ENCODE measurements at places on chromosomes 4 and X. TPM values are rescaled to one million over a fixed set of nuclear protein-coding genes. Genes with fewer than 3 reads are reported as not detected.

DNA sequence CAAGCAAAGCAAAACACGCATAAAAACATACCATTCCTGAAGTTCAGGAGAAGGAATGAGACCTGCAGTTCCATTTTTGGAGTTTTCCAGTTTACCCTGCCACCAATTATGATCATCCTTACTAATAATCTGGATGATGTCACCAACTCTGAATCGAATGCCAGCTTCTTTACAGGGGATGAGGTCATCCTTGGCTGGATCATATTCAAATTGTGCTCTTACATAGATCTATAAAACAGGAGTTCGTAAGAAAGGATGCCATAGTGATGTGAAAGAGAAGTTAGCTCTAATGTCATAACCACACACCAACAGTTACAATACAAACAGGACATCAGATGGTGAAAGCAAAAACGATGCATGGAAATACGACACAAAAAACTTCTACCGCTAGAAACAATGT, 106.5 kb downstream of the NYX start:
- H3K27ac ChIP-seq, result no peak overlapping the region
- no peaks in the 10 kb centered on the region for H3K4me1 ChIP-seq
- no peak overlapping the region for H3K4me3 ChIP-seq
- no peaks in the 10 kb centered on the region for H3K36me3 ChIP-seq
- no peaks in the 10 kb centered on the region for H3K27me3 ChIP-seq
- no peak for DNase-seq

DNA sequence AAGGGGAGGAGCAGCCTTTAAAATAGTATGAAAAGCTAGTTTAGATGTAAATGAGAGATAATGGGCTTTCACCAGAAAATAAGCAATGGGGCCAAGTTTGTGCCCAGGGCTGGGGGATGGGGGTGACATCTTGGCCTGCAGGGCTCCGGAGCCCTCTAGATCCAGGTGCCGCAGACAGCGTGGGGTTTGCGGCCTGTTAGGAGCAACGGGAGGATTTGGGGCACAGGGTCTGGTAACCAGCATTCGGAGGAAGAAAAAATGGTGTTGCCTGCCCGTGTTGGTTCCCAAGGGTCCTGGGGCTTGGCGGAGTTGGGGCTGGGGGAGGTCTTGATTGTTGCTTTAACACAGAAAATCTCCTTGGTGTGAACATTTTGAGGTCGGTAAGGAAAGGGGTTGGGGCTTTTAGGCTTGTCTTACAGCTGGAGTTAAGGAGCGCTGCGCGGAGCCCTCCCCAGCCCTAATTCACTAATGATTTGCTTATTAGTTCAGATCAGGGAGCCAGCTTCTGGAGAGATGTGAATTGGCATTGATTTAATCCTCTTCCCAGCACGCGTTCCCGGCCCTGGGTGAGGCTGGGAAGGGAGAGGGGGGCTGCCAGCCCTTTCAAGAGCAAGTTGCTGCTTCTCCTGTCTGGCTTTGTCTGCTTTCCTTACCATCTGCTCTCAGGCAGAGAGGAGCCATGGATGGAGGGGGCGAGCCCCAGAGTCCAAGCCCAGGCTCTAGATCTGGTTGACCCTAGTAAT, 443.4 kb downstream of the BCOR start:
- peak; percentile 46 for DNase-seq
- no peaks in the 10 kb centered on the region for H3K36me3 ChIP-seq
- peak overlapping the region; percentile 97 for H3K27ac ChIP-seq
- H3K27me3 ChIP-seq, result no peaks in the 10 kb centered on the region

DNA sequence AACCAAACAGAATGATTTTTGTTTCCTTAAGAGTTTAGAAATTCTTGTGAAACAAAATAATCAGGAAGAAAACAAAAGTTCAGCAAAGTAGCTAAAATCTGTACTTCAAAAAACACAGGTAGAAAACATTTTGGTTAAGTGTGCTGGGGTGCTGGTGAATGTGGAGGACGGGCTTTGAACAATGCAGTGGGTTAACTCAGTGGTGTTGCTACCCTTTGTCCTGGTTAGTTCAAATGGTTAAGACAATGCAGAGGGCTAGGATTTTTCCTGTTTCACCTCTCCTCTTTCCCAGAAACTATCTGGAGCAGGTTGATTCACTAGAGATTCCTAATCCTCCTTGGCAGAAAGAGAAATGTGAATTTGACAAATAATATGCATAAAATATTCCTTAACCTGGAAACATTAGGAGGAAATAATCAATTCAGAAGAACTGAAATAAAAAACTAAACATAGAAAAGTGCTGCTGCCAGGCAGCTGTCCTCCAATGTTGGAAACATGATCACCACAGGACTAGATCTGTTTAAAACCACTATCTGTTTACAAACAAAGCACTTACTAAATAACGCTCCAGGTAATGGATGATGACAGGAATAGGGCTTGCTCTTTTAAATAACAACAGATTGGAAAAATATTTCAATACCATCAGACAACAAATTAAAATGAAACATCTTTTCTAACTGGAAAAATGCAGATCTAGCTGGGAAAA, 148.9 kb downstream of the MAML3 start:
- H3K27me3 ChIP-seq, result no peaks in the 10 kb centered on the region
- no peaks in the 10 kb centered on the region for H3K36me3 ChIP-seq
- peak; percentile 46 for DNase-seq
- H3K4me3 ChIP-seq, result peak overlapping the region; percentile 37
- H3K27ac ChIP-seq, result no peak overlapping the region

GRCh38 chr4:134215620-134216344, 14.2 kb upstream of the PABPC4L start:
- no peaks in the 10 kb centered on the region for H3K36me3 ChIP-seq
- DNase-seq, result no peak
- no peak overlapping the region for H3K4me3 ChIP-seq
- H3K27ac ChIP-seq, result no peak overlapping the region
- H3K4me1 ChIP-seq, result no peaks in the 10 kb centered on the region
- H3K27me3 ChIP-seq, result no peaks in the 10 kb centered on the region

- H3K36me3 ChIP-seq, result no peaks in the 10 kb centered on the region
- H3K4me3 ChIP-seq, result no peak overlapping the region
- H3K27me3 ChIP-seq, result no peaks in the 10 kb centered on the region
- no peak for DNase-seq
- no peak overlapping the region for H3K27ac ChIP-seq
- H3K4me1 ChIP-seq, result no peaks in the 10 kb centered on the region
These were observed 35.5 kb downstream of the PLAC1 start for GRCh38 chrX:134622813-134623185.

DNA sequence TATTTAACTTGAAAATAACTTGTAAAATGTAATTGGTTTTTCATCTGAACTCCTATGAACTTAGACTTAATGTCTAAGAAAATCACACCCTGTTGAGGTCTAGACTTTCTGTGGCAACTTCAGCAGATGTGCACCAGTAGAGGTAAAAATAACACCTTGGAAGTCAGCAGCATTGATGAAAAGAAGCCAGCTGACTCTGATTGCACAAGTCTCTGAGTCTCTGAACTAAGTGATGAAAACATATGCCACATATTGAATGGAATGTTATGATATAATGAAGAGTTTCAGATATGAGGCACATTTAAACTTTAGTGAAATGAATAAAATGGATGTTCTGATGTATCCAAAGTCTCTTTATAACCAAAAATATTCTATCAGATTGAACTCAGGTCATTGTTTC, 155.4 kb downstream of the GPM6A start:
- H3K27me3 ChIP-seq, result no peaks in the 10 kb centered on the region
- no peaks in the 10 kb centered on the region for H3K4me1 ChIP-seq
- no peaks in the 10 kb centered on the region for H3K36me3 ChIP-seq
- no peak overlapping the region for H3K27ac ChIP-seq

DNA sequence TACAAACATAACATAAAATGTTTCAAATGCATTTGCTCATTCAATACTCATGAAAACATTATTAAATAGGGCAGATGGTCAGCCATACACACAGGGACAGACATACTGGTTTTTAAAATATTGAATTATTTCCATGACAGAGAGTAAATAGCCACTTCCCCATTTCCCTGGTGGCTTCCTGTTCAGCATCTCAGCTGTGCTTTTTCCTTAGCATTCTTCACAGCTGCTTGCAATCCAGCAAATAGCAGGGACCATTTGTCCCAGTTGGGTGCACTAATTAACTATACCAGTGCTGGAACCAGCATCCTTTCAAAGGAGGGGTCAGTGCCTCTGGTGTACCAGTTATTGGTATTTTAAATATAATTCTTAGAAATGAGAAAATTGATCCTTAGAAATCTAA, 964.7 kb downstream of the RAB28 start:
- no peak overlapping the region for H3K4me3 ChIP-seq
- H3K27me3 ChIP-seq, result no peaks in the 10 kb centered on the region
- no peak for DNase-seq

DNA sequence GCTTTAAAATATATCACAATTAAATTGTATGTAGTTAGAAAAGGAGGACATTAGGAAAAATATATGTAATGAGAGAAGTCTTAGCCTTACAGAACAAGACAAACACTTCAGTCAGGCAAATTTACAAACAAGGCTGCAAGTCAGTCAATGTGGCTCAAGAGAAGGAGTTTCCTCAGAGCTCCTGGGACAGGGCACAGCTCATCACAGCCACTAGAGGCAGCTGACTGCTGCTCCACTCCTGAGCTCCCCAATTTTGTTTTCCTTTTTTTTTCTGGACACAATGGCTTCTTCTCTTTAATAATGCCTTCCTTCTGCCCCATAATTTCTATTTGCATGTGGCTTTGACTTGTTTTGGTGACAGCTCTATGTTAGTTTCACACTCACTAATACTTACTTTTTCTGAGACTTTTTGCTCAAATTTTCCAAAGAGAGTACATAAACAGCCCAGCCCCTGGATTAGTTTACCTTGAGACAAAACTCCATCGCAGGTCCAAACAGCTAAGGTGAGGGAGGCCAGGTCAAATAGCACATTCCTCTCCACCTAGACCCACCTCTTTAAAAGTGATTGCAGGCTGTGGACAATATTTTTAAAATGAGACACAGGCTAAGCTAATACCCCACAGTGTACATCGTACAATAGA, 850.4 kb upstream of the FRG1 start:
- H3K4me3 ChIP-seq, result no peak overlapping the region
- no peaks in the 10 kb centered on the region for H3K36me3 ChIP-seq

- H3K4me1 ChIP-seq, result no peaks in the 10 kb centered on the region
- no peak overlapping the region for H3K4me3 ChIP-seq
- no peaks in the 10 kb centered on the region for H3K27me3 ChIP-seq
- no peaks in the 10 kb centered on the region for H3K36me3 ChIP-seq
- H3K27ac ChIP-seq, result no peak overlapping the region
- no peak for DNase-seq
These were observed 56.2 kb downstream of the VCX3B start for GRCh38 chrX:8520791-8521190.

DNA sequence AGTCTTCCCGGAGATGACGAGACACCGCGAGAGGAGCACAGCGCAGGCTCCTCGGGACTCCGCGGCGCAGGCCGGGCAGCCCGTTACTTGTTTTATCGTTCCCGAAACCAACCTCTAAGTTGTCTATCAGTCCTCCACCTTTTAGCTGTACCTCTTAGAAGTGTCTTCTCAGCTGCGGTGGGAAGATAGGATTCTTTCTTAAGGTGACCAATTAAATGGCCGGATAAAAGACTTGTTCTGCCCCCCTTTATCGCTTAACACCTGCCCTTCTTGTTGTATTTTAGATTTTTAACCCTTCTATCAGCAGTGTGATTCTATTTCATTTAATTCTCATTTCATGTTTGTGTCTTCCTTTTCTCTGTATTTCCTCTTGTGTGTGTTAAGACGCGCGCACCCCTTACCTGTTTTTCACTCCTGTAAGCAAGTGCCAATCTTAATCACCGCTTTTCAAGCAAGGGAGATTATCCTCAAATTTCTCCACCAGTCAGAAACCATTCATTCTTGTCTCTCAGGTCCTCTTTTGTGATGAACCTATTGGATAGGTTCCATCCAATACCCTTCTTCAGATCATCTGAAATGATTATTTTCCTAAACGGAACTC, at the start of gene SLC9B2:
TSS of gene SLC9B2 (minus strand) at position 15 of the 601 bp plus-strand sequence. CDS start 9,211 bp downstream, outside the sequence.
- H3K27ac ChIP-seq, result no peak within 1 kb of the TSS
- H3K27me3 ChIP-seq, result peaks cover 39% of the 10 kb centered on the region
- peak; percentile 83 for DNase-seq
- peak within 1 kb of the TSS; percentile 59 for H3K4me3 ChIP-seq

DNA sequence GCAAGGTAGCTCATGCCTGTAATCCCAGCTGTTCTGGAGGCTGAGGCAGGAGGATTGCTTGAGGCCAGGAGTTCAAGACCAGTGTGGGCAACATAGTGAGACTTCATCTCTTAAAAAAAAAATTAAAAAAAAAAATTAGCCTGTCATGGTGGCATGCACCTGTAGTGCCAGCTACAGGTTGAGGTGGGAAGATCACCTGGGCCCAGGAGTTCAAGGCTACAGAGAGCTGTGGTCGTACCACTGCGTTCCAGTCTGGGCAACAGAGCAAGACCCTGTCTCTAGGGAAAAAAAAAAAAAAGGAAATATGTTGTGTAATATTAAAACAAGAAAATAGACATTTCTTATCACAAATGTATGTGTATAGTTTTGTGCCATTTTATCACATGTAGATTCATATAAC, 97.8 kb downstream of the LARP1B start:
- no peak overlapping the region for H3K27ac ChIP-seq
- H3K36me3 ChIP-seq, result no peaks in the 10 kb centered on the region
- no peak overlapping the region for H3K4me3 ChIP-seq
- DNase-seq, result no peak

DNA sequence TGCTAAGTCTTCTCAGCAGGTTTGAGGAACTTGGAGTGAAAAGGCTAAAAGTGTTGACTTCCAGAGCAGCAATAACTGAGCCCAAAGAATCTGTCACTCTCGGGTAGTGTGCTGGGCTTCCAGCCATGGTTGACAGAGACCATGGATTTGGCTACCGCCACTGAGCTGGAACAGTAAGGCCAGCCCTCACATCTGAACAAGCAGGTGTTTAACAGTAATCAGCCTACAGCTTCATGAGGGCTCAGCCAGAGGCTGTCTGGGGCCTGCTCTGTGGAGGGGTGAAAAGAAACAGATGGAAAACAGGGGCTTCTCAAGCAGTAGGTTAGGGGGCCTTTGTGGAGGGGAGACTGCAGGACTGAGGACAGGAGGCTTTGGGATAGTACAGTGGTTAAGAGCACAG, 14.9 kb downstream of the RASL11B start:
- peaks cover 28% of the 10 kb centered on the region for H3K4me1 ChIP-seq
- H3K27ac ChIP-seq, result no peak overlapping the region
- DNase-seq, result no peak
- no peaks in the 10 kb centered on the region for H3K36me3 ChIP-seq
- H3K4me3 ChIP-seq, result no peak overlapping the region

- no peak overlapping the region for H3K4me3 ChIP-seq
- peaks cover 10% of the 10 kb centered on the region for H3K4me1 ChIP-seq
- H3K27me3 ChIP-seq, result no peaks in the 10 kb centered on the region
- no peak overlapping the region for H3K27ac ChIP-seq
- peaks cover 3% of the 10 kb centered on the region for H3K36me3 ChIP-seq
These were observed 63.7 kb downstream of the FAT1 start for GRCh38 chr4:186659935-186660334.

DNA sequence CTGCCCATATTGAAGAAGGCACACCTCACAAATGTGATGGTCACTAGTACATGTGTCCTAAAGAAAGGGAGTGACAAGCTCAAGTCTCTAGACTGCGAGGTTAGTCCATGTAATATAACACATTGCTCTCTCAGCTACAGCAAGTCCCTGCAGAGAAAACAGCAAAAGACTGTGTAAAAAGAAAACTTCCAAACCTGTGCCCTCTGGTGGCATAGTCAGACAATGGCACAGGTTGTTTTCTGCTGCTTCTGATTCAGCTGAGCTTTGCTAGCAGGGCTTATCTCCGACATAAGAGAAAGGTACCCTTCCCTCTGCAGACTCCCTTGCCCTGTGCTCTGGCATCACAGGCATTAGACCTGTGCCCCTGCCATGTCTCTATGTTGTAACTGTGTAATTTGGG, 1.4 kb upstream of the SERPINA7 start:
- H3K27ac ChIP-seq, result no peak overlapping the region
- no peak overlapping the region for H3K4me3 ChIP-seq
- no peaks in the 10 kb centered on the region for H3K4me1 ChIP-seq
- no peaks in the 10 kb centered on the region for H3K36me3 ChIP-seq

ANAPC4 gene
- 46.2 TPM for total RNA-seq

NAP1L3 gene
- 54.9 TPM for total RNA-seq
